Kidney glomerular epithelial cell (primary cell): ENCODE measurements at places on chromosomes 5 and 9.

DNA sequence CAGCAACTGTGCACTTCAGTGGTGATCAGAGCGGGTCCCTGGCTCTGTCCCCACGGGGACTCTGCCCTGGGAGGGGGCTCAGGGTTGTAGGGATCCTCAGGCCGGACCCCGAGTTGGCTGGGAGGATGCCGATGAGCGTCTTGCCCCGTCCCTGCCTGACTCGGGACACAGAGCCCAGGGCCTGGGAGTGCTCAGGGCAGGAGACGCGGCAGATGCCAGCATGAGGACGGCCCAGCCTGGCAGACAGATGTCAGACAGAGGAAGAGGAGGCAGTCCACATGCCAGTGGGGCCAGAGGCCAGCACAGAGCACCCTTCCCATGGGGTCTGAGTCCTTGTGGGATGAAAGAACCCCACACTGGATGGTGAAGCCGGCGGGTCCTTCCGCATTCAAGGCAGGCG is 11.3 kb downstream of the LCN12 start:
- no peak for DNase-seq

DNA sequence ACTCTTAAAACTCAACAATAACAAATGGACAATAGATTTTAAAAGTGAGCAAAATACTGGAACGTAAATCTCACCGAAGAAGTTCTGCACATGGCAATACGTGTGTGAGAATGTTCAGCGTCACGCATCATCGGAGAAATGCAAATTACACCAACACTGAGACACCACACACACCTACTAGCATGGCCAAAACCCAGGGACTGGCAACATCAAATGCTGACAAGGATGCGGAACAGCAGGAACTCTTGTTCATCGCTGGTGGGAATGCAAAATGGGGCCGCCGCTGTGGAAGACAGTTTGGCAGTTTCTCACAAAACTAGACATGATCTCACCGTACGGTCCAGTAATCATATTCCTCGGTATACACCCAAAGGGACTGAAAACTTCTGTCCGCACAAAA is 21.6 kb upstream of the CLPTM1L start:
- no peak for DNase-seq

- DNase-seq = no peak
Measured at GRCh38 chr5:55511010-55511409, 23.8 kb downstream of the PLPP1 start.

DNA sequence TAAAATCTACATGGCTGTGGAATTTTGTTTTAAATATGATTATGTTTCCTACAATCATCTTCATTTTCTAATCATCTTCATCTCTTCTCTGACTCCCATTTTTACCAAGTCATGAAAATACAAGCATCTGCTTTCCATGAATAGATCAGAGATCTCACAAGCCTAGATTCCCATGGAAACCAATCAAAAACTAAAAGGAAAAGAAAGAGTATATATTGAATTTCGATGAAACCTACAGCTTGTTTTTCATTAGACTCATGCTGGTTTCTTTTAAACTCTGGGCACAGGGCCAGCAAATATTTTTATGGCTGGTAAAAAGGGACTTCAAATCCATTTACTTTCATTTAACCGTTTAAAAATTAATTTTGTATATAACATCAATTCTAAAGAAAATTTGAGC is 51.2 kb downstream of the INVS start:
- no peak for DNase-seq

GRCh38 chr5:16135003-16135402 is 44.6 kb downstream of the MARCHF11 start:
- DNase-seq = no peak

GRCh38 chr5:111749303-111750026 is 7.5 kb downstream of the NREP start:
- no peak for DNase-seq
